ENCODE measurements at places on chromosomes 13 and 19.
A peak's percentile ranks its signal among the peaks of the same experiment; 100 is the strongest.

DNA sequence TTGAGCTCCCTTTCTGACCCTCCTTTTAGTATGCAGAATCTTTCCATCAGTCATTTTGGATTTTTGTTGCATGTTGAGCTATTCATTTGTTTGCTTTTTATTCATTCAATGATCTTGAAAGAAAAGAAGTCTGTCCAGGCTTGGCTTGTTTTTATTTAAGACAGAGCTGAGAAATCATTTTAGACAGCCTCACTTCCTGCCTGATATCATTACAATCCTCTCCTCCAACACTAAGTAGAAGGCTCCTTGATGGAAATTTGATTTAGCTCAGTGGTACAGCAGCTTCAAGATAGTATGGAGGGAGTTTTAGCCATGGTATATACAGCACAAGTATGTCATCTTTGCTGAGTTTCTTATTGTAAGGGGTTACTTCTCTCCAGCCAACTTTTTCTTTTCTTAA is 28.4 kb downstream of the MBNL2 start:
- DNase-seq = no peak

GRCh38 chr19:27765912-27766725 is 1446.8 kb downstream of the UQCRFS1 start:
- no peak for DNase-seq

GRCh38 chr19:50890422-50891252 is 17.4 kb downstream of the KLK2 start:
- DNase-seq = no peak

DNA sequence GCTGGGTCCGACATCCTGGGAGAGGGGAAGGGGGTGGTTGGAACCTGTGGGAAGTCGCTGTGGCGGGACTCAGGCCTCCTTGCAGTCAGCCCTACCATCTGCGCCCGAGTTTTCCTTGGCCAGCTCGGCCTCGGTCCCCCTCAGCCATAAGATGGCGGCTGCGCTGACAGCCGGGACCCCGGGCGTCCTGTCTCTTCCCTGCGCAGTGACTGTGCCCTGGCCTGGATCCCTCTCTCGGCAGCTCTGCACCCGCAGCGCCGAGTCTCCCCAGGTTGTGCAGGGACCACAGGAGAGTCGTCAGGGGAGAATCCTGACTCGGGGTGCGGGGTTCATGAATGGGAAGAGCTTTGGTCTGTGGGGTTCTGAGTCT is 345 bp downstream of the ZNF257 start:
- peak; percentile 27 for DNase-seq

DNA sequence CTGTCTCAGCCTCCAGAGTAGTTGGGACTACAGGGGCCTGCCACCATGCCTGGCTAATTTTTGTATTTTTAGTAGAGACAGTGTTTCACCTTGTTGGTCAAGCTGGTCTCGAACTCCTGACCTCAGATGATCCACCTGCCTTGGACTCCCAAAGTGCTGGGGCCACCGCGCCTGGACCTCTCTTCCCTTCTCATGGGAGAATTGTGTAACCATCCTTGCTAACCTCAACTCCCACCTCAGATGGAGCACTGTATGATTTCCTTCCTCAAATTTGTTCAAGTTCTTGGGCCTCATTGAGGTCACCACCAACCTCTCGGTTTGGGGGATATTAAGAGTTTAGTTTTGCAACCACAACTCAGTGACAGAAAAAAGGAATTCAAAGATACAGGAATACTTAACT is 10.7 kb downstream of the LILRA5 start:
- no peak for DNase-seq

- no peak for DNase-seq
Observed at GRCh38 chr13:76552807-76553206, 333.4 kb downstream of the KCTD12 start.

GRCh38 chr13:113016526-113017295 is 47.7 kb downstream of the MCF2L start:
- DNase-seq = no peak

- no peak for DNase-seq
Observed at GRCh38 chr19:10091370-10091687, 5.2 kb downstream of the SHFL start.

GRCh38 chr19:13633522-13633922 is 127.2 kb upstream of the CACNA1A start:
- DNase-seq = no peak

- DNase-seq = no peak
Observed at GRCh38 chr13:98144801-98145350, 2.0 kb downstream of the FARP1 start.

GRCh38 chr13:95620030-95620824 is 24.3 kb downstream of the DZIP1 start:
- DNase-seq = no peak

DNA sequence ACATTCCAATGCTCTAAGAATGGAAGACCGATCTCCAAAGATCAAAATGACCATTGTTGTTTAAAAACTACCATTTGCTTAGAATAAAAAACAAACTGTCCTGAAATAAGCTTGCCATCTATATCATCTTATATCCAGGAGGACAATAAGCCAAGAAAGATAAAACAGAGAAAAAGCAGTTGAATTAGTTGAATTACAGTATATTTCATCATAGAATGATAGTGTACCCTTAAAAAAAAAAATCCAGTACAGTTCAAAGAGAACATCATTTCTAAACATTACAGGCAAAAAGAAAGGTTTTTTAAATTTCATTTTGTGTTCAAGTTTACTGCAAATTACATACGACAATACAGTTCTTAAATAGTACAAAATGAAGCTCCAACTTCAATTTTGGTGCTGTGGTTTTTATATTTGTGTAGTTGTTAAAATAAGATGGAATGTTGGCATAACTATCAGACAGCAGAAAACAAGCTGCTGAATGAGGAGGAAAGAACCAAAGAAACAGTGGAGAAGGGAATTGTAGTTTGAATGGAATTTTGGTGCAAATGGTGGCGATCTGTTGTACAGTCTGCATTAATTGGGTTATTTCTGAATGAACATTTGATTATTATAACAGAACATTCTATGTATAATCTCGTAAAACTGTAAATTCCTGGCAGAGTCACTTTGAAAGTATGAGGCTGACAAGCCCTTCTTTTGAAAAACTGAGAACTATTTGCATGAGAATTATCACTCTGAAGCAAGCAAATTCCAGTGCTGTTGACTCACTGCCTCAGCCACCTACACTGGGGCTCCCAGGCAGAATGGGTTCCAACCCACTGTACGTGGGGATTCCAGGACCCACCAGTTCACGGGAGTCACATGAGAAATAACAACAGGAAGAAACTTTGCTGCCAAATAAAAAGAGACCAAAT is 37.7 kb downstream of the LHFPL6 start:
- no peak for DNase-seq

GRCh38 chr19:46724468-46724867 is 7.6 kb upstream of the PRKD2 start:
- DNase-seq = no peak

DNA sequence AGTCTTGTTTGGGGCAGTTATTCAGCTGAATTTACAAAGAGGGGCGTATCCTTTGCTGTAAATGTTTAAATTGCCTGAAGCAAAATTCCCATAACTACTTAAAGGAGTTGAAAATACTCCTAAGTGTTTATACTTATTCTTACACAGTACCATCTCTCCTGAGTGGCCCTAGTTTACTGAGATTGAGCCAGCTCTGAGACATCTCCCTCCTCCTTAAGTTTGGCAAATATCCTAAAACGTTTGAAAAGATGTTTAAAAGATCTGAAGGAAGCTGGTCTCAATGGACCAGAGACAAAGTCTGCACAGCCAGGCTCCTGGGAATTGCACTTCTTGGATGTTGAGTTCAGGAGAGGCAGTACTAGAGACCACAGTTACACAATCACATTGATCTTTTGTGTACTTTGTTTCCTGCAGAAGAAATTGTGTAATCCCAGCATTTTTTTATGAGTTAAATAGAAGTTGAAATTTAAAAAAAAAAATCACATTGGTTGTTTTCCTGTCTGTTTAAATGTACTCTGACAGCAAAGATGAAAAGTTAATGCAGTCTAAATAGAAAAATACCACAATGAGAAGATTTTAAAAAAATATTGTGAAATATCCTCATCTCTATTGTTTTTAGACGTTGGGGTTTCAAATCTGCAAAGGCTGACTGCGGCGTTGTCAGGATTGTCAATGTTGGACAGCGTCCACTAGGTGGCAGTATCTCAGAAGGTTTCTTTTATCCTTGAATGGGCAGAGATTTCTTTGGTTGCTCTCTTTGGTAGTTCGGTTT is 20.7 kb downstream of the TNFSF11 start:
- DNase-seq = peak; percentile 8

DNA sequence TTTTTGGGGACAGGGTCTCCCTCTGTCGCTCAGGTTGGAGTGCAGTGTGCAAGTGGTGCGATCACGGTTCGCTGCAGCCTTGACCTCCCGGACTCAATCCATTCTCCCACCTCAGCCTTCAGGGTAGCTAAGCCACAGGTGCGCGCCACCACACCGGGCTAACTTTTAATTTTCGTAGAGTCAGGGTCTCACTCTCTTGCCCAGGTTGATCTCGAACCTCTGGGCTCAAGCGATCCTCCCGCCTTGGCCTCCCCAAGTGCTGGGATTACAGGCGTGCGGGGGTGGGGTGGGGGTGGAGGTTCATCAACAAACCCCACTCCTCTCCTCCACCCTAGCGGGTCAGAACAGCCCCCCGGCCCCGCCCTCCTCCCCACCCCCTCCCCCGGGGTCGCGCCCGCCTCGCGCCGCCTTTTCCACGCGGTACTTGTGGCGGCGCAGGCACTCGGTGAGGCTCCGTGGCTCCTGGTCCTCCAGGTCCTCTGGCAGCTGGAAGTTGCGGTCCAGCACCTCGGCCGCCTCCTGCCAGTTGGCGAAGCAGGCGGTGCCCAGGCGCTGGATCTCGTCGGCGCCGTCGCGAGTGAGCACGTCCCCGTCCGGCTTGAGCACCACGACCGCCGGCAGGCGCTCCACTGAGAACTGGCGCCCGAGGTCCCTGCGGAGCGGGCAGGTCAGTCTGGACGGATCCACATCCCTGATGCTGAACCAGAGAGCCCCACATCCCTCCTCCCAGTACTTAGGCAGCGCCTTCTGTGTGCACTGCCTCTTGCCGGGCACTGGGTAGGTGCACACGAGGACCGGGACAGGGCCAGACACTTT is 5.2 kb downstream of the NXNL1 start:
- no peak for DNase-seq

GRCh38 chr13:75481176-75482069 is 546 bp downstream of the TBC1D4 start:
- no peak for DNase-seq

GRCh38 chr19:16922592-16922934 is 33.8 kb downstream of the F2RL3 start:
- DNase-seq = no peak

- no peak for DNase-seq
Observed at GRCh38 chr19:23771761-23772674, 13.3 kb upstream of the ZNF681 start.

GRCh38 chr13:74203576-74203975 is 69.4 kb upstream of the KLF12 start:
- no peak for DNase-seq

DNA sequence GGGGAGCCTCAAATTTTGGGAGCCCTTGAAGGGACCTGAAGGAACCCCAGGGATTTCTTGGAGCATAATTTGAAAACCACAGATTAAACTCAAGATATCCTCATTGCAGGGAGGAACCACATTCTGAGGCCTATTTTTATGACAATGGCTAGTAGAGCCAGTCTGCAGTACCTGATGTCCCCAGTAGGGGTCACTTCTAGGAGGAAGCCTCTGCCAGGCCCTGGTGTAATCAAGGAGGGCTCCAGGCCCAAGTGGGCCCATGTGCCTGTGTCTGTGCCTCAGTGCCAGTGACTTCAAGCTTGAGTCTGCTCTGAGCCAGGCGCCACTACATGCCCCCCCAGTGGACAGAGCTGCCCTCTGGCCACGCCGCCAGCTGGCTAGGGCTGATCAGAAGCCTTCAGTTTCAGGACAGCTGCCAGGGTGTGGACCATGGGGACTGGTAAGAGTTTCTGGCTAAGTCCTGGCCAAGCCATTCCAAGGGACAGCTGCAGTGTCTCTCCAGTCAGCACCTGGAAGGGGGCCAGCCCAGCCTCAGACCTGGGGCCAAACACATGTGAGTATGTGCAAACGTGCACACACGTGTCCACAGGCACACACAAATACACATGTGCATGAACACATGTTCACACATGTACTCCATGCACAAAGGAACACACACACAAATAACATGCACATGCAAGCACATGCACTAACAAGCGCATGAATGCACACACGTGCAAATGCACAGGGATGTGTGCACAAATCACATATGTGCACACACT is 20.5 kb upstream of the SLC7A10 start:
- DNase-seq = no peak

DNA sequence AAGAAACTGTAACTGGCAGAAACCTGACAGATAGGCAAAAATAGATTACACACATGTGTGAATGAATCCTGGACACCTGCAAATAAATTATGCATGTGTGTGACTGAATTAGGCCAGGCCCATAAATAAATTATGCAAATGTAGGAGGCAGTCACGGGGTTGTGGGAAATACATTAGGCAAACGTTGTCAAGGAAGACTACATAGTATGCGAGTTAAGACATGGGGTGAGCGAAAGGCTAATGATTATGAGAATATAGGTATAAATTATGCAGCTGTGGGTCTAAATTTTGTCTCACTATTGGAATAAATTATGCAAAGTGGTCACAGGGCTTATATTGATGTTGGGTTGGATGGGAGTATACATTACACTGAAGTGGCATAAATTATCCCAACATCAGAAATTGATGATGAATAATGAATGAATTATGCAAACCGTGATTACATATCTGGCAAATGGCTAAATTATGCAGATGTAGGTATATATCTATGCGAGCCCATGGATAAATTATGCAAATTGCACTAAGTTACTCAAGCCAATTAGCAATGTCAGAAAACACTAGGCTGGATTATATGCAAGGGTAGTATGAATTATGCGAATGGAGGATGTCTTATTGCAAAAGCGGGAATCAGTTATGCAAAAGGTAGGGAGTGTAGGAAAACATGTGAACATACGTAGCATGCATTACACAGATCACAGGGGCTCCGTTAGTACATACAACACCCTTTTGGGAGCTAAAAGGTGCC is 6.8 kb downstream of the SLC8A2 start:
- no peak for DNase-seq

Measured in activated naive CD4-positive, alpha-beta T cell (primary cell).